ENCODE measurements at places on chromosomes 4 and X. TPM values are rescaled to one million over a fixed set of nuclear protein-coding genes. Genes with fewer than 3 reads are reported as not detected.
A peak's percentile ranks its signal among the peaks of the same experiment; 100 is the strongest.

DNA sequence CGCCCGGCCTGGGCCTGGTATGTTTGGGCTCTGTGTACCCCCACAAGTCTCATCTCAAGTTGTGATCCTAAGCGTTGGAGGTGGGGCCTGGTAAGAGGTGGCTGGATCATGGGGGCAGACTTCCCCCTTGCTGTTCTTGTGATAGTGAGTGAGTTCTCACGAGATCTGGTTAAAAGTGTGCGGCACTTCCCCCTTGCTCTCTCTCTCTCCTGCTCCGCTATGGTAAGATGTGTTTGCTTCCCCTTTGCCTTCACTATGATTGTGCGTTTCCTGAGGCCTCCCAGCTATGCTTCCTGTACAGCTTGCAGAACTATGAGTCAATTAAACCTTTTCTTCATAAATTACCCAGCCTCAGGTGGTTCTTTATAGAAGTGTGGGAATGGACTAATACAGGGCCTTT lies 53.0 kb downstream of the CHST7 start:
- DNase-seq = no peak

GRCh38 chr4:1973661-1974060 lies 35.1 kb downstream of the NELFA start:
- DNase-seq = no peak

DNA sequence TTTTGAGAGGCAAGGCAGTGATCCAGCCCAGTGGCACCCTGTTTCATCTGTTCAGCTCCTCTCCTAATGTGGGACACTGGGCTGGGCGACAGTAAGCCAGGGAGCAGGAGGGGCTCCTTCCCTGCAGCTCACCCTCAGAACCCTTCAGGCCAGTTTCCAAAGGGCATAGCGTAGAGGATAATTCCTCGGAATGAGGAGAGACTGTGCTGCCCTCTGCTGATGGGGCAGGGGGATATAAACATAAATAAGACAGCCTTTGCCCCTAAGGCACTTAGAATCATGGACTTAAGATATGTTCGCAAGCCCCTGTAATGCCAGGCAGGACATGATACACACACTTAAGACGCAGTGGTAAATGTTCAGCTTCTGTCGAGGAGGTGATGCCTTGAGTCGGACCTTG lies 27.9 kb upstream of the ZNF185 start:
- DNase-seq = no peak

Gene UCP1
- total RNA-seq = 0.46 TPM

- peak; percentile 51 for DNase-seq
Measured at GRCh38 chrX:8405631-8406030, 59.0 kb upstream of the VCX3B start.

GRCh38 chrX:118530219-118530911 lies 34.8 kb downstream of the DOCK11 start:
- peak; percentile 21 for DNase-seq

Gene ZFP92
- total RNA-seq = 0.27 TPM

Gene PPP3CA
- total RNA-seq = 103 TPM

- DNase-seq = no peak
Measured at GRCh38 chrX:140672840-140673731, 36.5 kb upstream of the LINC00632 start.

- DNase-seq = no peak
Measured at GRCh38 chr4:14386196-14386595, 616.1 kb upstream of the CPEB2 start.

- peak; percentile 99 for DNase-seq
Measured at GRCh38 chr4:74659576-74660411, 134.5 kb downstream of the BTC start.

DNA sequence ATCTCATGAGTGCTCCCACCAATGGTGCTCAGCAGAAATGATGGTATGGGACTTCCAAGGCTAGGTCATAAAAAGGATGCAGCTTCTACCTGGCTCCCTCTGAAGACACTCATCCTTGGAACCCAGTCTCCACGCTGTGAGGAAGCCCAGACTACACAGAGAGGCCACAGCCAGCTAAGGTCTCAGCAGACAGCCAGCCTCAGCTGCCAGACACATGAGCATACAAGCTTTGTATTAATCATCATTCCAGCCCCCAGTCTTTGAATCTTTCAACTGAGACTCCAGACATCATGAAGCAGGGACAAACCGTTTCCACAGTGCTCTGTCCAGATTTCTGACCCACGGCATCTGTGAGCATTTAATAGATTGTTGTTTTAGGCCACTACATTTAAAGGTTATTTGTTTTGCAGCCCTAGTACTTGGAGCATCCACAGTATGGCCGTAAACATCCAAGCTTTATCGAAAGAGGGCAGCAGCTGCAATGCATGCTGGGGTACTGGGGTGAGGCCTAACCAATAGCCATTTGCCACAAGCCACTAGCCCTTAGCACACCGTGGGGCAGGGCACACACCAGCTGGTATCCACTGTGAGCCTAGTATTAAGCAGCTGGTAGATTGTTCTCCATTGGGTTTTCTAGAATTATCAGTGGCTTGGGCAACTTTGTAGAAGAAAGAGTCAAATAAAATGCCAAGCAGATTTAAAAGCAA lies 449.1 kb downstream of the BCOR start:
- DNase-seq = no peak

GRCh38 chr4:47926667-47927258 lies 12.4 kb upstream of the NFXL1 start:
- peak; percentile 32 for DNase-seq

DNA sequence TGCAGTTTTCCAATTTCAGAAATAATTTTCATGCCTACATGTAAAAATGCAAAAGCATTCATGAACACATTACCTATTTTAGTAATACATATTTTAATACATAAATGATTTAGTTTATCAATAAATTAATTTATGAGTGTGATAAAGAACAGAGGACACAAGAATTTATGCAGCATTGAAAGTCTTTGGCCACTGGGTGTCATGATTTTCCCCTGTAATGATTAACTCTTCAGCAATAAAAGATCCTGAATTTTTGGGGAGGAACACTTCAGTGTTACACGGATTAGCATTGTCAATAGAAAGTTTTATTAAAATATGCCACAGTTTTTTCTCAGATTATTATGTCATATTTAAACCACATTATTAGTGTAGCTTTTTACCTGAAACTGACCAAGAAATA lies 8.6 kb upstream of the VCX2 start:
- DNase-seq = no peak

Gene GNRHR
- total RNA-seq = not detected

Gene PAGE5
- not detected for total RNA-seq
